ENCODE measurements at places on chromosomes 11 and 22.

GRCh38 chr11:34313099-34313517, 44.7 kb downstream of the ABTB2 start:
- peak overlapping the region; percentile 39 for H3K4me3 ChIP-seq
- no peaks in the 10 kb centered on the region for H3K36me3 ChIP-seq
- H3K27ac ChIP-seq: no peak overlapping the region
- H3K27me3 ChIP-seq: peaks cover 5% of the 10 kb centered on the region

GRCh38 chr11:1735271-1735670, 15.1 kb downstream of the IFITM10 start:
- no peaks in the 10 kb centered on the region for H3K36me3 ChIP-seq
- no peak overlapping the region for H3K4me3 ChIP-seq
- H3K27me3 ChIP-seq: peaks cover 7% of the 10 kb centered on the region
- no peak for DNase-seq
- H3K4me1 ChIP-seq: peaks cover 3% of the 10 kb centered on the region
- no peak overlapping the region for H3K27ac ChIP-seq

GRCh38 chr11:6356503-6357055, 33.7 kb upstream of the SMPD1 start:
- no peak overlapping the region for H3K27ac ChIP-seq
- no peaks in the 10 kb centered on the region for H3K27me3 ChIP-seq
- peaks cover 12% of the 10 kb centered on the region for H3K4me1 ChIP-seq
- no peak for DNase-seq

DNA sequence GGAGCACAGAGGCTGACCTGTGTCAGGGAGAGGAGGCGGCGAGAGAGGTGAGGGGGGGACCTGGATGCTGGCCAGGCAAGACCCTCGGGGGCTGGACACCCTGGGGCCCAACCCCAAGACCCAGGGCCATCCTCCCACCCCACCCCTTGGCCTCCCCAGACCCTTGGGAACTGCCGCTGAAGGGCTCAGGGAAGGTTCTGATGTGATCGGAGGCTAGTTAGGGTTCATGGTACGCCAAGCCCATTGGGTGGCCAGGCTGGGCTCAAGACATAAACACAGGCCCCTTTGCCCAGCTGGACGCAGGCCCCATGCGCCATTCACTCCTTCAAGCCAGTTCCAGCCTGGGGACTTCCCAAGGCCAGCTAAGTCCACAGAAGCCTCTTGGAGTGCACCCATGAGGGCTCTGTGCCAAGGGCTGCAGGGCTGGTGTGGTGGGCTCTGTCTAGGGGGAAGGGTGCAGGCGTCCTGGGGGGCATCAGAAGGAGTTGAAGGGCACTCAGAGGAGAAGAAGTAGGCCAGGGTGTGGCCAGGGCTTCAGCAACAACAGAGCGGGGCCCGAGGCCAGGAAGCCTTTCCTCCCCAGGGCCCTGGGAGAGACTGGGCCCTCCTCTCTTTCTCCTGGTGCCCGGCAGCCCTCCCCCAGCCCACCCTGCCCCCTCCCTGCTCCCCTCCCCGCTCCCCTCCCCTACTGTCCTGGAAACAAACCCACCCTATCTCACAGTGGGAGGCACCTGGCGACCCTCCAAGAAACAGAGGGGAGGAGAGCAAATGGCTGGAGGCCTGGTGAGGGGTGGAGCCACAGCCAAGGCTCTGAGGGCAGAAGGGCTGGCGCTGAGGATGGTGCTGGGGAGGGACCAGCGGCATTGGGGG, 12.9 kb downstream of the TSPAN32 start:
- no peaks in the 10 kb centered on the region for H3K27me3 ChIP-seq
- no peak for DNase-seq

DNA sequence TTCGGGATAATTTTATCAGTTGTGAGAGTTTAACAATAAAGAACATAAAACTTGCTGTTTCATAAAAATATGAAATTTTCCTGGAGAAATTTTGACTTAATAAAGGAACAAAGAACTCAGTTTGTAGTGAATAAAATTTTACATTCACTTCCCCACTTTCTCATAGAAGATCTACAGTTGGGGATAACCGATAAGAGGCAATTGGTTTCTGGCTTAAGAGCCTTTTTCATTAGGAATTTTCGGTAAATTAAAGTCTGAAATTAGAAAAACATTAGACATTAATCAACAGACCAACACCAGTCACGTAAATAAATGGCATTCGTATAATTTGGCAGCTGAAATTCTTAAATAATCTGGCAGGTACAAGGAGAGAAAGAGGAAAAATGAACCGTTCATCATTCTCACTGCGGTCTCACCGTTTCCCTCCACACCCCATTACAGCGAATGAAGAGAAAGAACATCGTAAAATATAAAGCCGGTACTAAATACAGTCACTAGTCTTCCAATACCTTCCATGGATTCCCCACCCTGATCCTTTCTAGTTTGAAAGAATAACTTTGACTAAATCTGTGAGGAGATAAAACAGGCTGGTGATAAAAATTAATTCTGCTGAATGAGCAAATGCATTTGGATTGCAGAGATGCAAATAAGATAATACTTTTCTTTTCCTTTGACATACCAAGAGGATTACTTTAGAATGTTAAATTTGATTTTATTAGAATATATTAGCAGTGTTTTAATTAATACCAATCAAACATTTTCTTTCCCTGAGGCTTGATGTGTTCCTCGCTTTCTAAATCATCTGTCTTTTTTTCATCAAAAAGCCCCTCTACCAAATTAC, 19.5 kb downstream of the BLID start:
- no peak overlapping the region for H3K4me3 ChIP-seq
- peaks cover 37% of the 10 kb centered on the region for H3K27me3 ChIP-seq
- H3K4me1 ChIP-seq: peaks cover 8% of the 10 kb centered on the region
- H3K36me3 ChIP-seq: no peaks in the 10 kb centered on the region
- DNase-seq: no peak
- no peak overlapping the region for H3K27ac ChIP-seq

- no peak overlapping the region for H3K27ac ChIP-seq
- no peak overlapping the region for H3K4me3 ChIP-seq
- no peak for DNase-seq
- no peaks in the 10 kb centered on the region for H3K36me3 ChIP-seq
- peaks cover 16% of the 10 kb centered on the region for H3K4me1 ChIP-seq
- H3K27me3 ChIP-seq: no peaks in the 10 kb centered on the region
Observed at GRCh38 chr11:102610200-102610599, 14.9 kb downstream of the MMP20 start.

GRCh38 chr11:87976009-87976408, 199.2 kb downstream of the RAB38 start:
- no peaks in the 10 kb centered on the region for H3K4me1 ChIP-seq
- no peak overlapping the region for H3K27ac ChIP-seq
- H3K27me3 ChIP-seq: no peaks in the 10 kb centered on the region
- DNase-seq: no peak

DNA sequence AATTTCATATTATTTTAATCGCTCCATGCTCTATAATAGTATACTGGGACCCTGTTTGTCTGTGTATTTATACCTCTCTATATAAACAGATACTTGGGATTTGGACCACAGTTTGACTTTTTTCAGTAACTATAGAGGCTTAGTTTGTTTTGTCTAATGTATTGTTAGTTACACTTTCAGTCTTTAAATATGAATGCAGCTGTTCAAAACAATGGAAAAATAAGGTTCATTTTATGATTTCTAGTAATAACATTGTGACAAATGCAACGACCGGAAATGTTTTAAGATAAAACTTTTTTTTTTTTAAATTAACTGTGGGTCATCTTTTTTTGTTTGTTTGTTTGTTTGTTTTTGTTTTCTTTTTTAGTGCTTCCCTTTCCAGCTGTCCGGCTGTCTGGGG, 133.5 kb downstream of the ARHGAP42 start:
- no peak for DNase-seq
- H3K27ac ChIP-seq: no peak overlapping the region
- no peaks in the 10 kb centered on the region for H3K4me1 ChIP-seq
- no peaks in the 10 kb centered on the region for H3K36me3 ChIP-seq
- no peaks in the 10 kb centered on the region for H3K27me3 ChIP-seq

DNA sequence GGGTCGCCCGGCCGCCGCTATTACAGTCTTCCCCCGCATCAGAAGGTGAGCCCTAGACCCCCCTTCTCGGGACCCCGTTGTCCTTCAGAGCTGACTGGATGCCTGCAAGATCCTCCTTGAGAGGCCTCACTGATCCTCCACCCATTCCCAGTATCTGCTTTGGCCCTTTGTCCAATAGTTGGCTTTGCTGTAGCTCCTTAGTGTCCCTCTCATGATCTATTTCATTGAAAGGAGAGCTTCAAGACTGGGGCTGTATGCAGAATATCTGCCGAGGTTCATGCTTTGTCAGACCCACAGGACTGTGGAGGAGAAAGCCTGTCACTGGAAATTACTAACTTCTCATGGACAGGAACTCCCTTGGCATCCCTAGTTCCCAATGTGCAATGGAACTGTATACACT, 499 bp downstream of the DLAT start:
- peaks cover 20% of the 10 kb centered on the region for H3K4me1 ChIP-seq
- H3K27me3 ChIP-seq: no peaks in the 10 kb centered on the region
- DNase-seq: peak; percentile 7
- peaks cover 26% of the 10 kb centered on the region for H3K36me3 ChIP-seq
- H3K27ac ChIP-seq: peak overlapping the region; percentile 100

GRCh38 chr11:66728693-66729385, at the start of gene SPTBN2:
Gene SPTBN2 (minus strand): TSS chr11:66729216. CDS start chr11:66721240, 7,976 bp downstream.
- no peak for DNase-seq
- H3K4me3 ChIP-seq: peak within 1 kb of the TSS; percentile 82
- peak within 1 kb of the TSS; percentile 28 for H3K27ac ChIP-seq
- H3K4me1 ChIP-seq: peaks cover 11% of the 10 kb centered on the region

DNA sequence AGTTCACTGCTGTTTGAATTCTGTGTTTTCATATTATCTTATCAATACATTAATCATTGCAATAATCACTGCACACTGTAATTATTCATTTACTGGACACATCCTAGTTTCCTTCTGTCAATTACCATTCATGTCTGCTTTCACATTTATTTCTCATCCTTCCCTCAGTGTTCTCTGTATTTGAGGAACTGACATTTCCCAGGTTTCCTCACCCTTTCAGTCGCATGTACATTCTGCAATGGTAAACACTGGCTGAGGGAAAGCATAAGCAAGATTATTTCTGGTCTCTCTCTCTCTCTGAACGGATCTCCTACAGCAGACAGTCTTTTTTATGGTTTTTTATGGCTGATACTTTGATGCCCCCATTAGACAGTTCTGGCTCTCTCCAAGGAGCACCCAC, 4.2 kb upstream of the HBD start:
- no peak overlapping the region for H3K27ac ChIP-seq
- no peak for DNase-seq
- H3K27me3 ChIP-seq: peaks cover 22% of the 10 kb centered on the region
- no peaks in the 10 kb centered on the region for H3K36me3 ChIP-seq

GRCh38 chr11:11967669-11968510, 40.5 kb downstream of the DKK3 start:
- no peak overlapping the region for H3K27ac ChIP-seq
- DNase-seq: no peak
- H3K4me3 ChIP-seq: no peak overlapping the region
- peaks cover 5% of the 10 kb centered on the region for H3K4me1 ChIP-seq

- peaks cover 13% of the 10 kb centered on the region for H3K36me3 ChIP-seq
- H3K27ac ChIP-seq: peak overlapping the region; percentile 49
- DNase-seq: no peak
- peak overlapping the region; percentile 95 for H3K4me3 ChIP-seq
- peaks cover 12% of the 10 kb centered on the region for H3K27me3 ChIP-seq
- peaks cover 9% of the 10 kb centered on the region for H3K4me1 ChIP-seq
Observed at GRCh38 chr11:561148-562003, 606 bp downstream of the RASSF7 start.

- no peaks in the 10 kb centered on the region for H3K36me3 ChIP-seq
- H3K27ac ChIP-seq: no peak overlapping the region
Observed at GRCh38 chr11:28461338-28461737, 353.1 kb downstream of the METTL15 start.

DNA sequence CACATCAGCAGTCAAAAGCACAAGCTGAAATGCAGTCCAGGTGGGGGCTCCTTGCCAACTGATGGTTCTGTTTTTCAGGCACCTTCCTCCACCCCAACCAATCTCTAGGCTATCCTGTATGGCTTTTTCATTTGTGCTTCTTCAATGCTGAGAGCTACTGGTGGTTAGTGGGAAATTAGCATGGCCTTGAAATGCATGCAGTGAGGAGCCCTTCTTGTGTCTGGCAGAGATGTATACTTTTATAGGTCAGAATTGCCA, 167.4 kb downstream of the NAV2 start:
- H3K36me3 ChIP-seq: no peaks in the 10 kb centered on the region
- H3K4me1 ChIP-seq: no peaks in the 10 kb centered on the region
- no peak overlapping the region for H3K4me3 ChIP-seq
- DNase-seq: no peak
- no peak overlapping the region for H3K27ac ChIP-seq

DNA sequence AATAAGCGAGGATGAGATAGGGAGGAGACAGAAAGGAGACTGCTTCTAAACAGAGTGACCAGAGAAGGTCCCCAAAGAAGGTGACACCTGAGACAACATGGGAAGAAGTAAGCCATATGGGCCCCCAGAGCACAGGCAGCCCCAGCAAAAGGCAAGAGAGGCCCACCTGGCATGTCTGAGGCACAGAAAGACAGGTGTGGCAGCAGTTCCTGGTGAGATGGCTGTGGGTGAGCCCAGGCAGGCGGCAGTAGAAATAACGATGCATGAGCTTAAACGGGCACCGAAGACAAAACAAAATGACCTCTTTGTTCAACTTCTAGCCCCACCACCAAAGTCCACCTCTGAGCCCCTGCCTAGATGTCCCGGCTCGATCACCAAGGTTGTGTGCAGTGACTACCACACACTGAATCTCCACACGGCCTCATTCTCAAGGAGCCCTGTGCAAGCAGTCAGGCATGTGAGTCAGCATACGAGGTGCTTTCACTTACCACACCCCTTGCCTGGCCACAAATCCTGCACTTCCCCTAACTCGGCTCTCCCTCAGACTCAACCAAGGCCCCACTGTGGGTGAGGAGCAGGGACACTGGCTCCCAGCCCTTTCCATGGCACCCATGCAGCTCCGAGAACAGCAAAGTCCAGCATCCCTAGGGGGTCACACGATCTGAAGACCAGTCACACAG, 77.6 kb downstream of the PACSIN2 start:
- H3K36me3 ChIP-seq: peaks cover 2% of the 10 kb centered on the region
- H3K4me1 ChIP-seq: peaks cover 38% of the 10 kb centered on the region
- H3K27me3 ChIP-seq: no peaks in the 10 kb centered on the region

DNA sequence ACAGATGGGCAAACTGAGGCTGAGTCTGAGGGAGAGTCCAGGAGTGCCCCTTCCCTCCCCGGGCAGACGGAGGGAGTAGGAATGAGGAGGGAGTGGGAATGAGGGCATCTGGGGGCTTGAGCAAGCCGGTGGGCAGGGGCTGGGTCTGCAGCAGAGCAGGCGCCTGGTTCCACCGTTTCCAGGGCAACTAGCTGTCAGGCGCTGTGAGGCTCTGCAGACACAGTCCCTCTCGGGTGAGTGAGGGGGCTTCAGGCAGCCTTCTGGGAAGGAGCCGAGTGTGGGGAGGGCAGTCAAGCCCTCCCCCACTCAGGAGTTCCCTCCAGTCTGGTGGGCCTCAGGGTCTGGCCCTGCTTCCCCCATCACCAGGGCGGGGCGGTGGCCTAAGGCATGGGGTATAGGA, 19.0 kb downstream of the TMEM258 start:
- peaks cover 7% of the 10 kb centered on the region for H3K4me1 ChIP-seq
- DNase-seq: no peak
- H3K4me3 ChIP-seq: no peak overlapping the region
- H3K36me3 ChIP-seq: no peaks in the 10 kb centered on the region
